ENCODE measurements at places on chromosomes 16 and 17. TPM values are rescaled to one million over a fixed set of nuclear protein-coding genes. Genes with fewer than 3 reads are reported as not detected.
A peak's percentile ranks its signal among the peaks of the same experiment; 100 is the strongest.

The SCGB1C2 gene
- not detected for total RNA-seq

The ASPHD1 gene
- total RNA-seq = 18.7 TPM

The LDHD gene
- 0.38 TPM for total RNA-seq

The ABCC6 gene
- total RNA-seq = not detected

The SF3B3 gene
- 69.3 TPM for total RNA-seq

The KRTAP2-3 gene
- 13.4 TPM for total RNA-seq

The KRT31 gene
- not detected for total RNA-seq

DNA sequence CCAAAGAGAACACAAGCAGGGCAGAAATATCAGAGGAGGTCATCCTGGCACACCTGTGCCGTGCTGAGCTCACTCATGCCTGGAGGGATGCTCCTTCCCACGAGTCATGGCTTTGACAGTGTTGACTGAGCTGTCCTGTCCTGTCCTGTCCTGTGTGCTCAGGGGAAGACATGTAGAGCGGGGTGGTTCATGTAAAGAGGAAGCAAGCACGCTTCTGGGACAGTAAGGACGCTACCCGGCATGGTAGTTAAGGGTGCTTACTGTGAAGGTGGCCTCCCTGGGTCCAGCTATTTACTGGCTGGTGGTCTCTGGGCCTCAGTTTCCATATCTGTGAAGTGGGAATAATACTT, 398 bp downstream of the LGALS9 start:
- DNase-seq = no peak

DNA sequence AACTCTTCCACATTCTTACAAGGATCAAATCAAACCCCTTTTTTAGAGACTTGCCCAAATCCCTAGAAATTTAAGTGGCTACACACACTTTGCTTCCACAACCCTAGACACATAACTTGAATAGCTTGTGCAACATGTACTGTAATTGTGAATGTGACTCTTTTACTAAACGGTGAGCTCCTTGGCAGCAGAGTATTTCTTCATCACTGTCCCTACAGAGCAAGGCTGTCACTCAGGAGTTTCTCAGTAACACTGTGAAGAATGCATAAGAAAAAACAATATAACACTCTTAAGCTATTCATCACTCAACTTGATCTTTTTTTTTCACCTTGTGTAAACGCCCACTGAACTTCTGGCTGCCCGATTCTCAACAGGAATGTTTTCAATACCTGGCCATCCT, 53.8 kb upstream of the ADAMTS18 start:
- no peak for DNase-seq

DNA sequence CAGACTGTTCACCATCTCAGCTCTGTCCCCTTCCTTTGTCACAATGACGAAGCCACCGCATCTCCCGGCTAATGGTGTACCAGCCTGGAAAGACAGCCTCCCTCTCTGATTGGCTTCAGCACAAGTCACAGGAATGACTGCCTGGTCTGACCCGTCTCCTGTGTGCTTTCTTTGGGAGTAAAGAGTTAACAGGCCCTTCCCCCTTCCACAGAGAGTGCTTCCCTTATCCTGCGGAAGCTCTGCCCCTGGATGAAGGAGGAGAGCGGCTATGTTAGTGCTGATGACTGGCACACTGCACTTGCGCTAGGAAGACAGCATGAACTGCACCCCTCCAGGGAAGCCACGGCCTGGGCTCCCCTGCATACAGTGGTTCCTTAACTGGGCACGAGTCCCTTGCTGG, 11.3 kb downstream of the USB1 start:
- DNase-seq = no peak

- peak; percentile 69 for DNase-seq
These were observed 987 bp downstream of the SLC16A5 start for GRCh38 chr17:75088465-75089417.

DNA sequence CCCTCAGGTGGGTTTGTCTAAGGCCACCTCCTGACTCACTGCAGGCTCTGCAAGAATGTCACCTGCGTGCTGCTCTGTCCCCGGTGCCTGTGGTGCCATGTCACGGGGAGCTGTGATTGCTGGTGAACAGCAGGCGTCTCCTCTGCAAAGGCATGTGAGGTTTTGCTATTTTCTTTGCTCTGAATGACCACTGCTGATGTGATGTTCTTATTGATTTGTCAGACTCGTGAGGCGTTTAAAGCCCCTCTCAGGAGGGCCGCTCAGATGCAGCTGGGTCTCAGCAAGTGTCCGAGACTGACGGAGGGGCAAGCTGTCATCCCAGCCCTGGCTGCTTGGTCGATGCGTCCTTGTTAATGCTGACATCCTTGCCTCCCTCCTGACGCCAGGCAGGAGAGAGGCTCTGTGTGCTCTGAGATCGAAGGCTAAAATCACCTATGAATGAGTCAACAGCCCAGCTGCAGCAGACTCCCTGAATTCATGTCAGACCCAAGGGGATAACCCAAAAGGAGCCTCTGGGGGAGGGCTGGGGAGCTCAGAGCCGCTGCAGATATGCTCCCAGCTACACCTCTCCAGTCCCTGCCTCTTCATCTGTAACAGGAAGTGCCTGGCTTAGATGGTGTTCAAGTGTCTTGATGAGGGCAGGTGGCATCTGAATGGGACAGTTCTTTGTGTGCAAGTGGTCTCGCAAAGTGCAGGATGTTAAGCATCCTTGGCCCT, 11.8 kb upstream of the PEMT start:
- no peak for DNase-seq

- peak; percentile 89 for DNase-seq
These were observed 14.3 kb downstream of the SLC16A3 start for GRCh38 chr17:82242977-82243647.

DNA sequence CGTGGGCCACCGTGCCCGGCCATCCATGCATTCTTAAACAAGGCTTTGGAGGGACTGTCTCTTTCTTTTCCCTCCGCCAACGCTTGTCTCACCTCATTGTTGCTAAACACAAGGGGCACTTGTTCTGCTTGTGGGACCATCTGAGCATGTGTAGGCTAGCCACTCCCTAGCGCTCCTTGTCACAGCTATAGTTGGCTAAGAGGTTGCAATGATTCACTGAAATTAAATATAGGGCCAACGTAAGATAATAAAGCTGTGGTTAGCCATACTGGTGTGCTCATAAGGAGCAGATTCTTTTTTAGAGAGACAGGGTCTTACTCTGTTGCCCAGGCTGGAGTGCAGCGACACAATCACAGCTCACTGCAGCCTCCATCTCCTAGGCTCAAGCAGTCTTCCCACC, 41.2 kb downstream of the KIAA0513 start:
- no peak for DNase-seq

- DNase-seq = no peak
These were observed 35.9 kb upstream of the ZNF469 start for GRCh38 chr16:88346680-88347505.

GRCh38 chr16:73057291-73058210, 9.6 kb upstream of the ZFHX3 start:
- DNase-seq = peak; percentile 69

DNA sequence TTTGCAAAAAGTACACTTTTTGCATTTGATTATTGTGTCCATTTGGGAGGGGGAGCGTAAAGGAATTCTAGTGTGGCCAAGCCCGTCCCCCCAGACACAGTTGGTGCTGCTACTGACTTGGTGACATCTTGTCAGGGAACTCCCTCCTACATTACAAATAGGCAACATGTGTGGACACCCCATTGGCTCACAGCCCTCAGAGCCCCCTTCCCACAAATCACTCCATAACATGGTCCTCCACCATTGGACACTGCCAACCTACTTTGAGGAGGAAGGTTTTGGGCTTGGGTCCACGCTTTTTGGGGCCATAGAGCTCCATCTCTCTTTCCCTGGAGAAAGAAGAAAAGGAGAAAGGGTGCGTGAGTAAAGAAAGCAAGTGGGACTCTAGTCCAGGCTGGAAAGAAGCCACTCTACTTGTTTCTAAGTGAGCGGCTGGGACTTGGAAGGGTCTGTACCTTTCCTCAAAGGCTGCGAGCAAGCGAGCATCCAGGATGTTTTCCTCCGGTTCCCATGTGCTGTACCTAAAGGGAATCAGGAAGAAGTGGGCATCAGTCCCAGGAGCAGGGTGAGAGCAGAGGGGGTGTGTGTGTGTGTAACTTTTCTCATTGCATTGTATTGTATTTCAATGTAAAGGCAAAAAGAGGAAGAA, 958 bp downstream of the CBX8 start:
- no peak for DNase-seq

Measured in GM23248 (cell line).